ENCODE measurements at places on chromosomes 5 and 9.
A peak's percentile ranks its signal among the peaks of the same experiment; 100 is the strongest.

DNA sequence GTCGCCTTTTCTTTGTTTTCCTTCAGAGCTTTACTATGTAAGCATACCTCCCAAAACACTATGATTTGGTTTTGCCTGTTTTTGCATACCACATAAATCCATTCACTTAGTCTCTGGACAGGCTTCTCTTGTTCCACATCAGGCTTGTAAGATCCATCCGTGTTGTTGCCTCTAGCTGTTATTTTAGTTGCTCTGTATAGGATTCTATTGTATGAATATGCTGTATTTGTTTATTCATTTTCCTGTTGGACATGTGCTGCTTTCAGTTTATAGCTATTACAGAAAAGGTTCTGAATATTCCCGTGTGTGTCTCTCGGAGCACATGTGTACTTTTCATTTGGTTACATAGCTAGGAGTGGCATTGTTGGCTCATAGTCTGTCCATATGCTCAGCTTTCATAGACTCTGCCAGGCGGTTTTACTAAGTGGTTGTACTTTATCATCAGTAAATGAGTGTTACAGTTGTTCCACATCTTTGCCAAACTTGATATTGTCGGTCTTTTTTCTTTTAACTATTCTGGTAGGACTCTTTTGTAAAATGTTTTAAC is 41.8 kb downstream of the NUP214 start:
- peak; percentile 44 for DNase-seq

DNA sequence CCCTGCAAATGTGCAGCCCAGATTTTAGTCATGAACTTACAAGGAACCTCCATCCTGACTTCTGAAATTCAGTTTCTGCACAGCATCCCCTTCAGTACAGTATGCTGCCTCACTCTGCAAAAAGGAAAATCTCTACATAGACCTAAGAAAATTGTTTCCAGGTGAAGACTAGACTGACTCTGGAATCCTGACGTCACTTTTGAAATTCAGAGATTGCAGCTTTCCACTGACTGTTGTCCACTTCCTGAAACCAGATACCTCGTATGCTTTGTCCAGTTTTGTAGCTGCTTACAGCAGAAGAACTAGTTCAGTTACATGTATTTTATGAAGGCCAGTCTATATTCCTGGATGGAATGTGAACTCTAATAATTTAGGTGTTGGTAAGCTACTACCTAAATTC is 629.3 kb upstream of the ST8SIA4 start:
- no peak for DNase-seq

- no peak for DNase-seq
Observed at GRCh38 chr5:10406651-10407050, 35.0 kb upstream of the ROPN1L start.

DNA sequence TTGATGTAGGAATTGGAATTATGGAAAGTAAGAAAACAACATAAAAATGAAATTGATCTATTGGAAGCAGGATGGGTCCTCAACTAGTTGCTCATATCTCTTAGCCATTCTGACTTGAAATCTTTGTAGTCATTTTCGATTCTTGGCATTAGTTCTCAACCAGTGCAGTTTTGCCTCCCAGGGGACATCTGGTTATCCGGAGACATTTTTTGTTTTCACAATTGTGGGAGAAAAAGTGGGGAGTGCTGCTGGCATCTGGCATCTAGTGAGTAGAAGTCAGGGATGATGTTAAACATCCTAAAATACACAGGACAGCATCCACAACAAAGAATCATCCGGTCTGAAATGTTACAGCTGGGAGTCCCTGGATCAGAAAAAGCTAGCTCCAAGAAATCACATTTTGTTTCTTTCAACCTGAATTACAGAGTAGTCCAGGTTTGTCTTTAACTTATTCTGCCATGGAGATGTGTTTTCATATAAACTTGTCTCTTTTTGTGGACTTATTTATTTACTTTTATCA is 74.9 kb downstream of the FBXL7 start:
- DNase-seq: no peak

DNA sequence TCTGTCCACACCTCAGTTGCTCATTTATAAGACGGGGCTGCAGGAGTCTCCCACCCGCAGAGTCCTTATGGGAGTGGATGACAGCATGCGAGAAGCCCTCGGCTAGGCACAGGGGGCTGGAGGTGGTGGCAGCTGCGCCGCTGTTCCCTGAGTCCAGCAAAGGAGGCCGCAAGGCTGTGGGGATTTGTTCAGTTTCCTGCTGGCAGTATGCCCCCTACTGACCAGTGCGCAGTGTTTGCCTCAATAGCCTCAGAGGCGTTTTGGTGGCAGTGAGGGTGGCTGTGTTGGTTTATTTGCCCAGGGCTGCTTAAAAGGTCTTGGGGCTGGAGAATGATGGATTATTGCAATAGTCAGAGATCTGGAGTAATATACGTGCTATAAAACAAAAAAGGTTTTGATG is 176.3 kb upstream of the OTULINL start:
- no peak for DNase-seq

DNA sequence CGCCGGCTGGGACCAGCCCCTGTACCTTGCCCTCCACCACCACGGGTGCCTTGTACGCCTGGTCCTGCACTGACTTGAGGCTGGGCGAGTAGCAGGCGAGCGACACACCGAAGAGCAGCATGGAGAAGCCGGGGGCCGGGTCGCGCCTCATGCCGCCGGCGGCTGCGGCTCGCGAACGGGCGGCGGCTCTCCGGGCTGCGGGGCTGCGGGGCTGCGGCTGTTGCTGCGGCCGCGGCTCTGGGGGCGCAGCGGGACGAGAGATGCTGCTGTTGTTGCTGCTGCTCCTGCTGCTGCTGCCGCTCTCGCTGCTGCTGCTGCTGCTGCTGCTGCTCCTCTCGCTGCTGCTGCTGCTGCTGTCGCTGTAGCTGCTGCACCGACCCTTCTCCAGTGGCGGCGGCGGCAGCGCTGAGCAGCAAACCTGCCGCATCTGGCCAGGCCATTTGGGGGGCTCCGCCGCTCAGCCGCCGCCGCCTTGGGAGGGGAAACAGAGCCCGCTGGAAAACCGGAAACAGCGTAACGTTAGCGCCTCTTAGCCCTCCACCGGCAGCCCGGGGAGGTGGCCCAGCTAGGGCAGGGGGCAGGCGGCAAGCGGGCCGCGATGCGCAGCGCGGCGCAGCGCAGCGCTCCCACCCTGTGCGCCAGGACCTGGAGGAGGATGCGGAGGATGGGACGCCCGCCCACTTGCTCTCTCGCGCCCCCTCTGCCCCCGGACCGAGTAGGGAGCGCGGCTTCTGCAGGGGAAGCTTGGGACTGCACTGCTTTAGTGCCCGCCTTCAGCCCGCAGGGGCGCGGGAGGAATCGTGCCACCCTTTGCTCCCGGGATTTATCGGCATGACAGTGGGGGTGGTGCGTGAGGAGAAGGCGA is at the start of gene NRG2:
Gene NRG2, minus strand, starts transcription at position 657 of the 865 bp plus-strand sequence.
- peak; percentile 64 for DNase-seq

DNA sequence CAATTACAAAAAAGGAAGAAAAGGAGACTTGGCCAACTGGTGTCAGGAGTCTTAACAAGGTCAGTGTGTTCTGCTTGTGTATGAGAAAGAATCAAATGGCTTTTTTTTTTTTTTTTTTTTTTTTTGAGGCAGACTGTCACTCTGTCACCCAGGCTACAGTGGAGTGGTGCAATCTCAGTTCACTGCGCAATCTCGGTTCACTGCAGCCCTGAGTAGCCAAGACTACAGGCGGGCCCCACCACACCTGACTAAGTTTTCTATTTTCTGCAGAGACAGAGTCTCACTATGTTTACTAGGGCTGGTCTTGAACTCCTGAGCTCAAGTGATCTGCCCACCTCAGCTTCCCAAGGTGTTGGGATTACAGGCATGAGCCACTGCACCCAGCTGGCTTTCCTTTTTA is 3.1 kb upstream of the IL7R start:
- DNase-seq: peak; percentile 15

GRCh38 chr5:122458278-122458872 is 146.3 kb downstream of the SNCAIP start:
- DNase-seq: no peak

- DNase-seq: no peak
Observed at GRCh38 chr5:137891849-137892248, 2.6 kb downstream of the PKD2L2 start.

- no peak for DNase-seq
Observed at GRCh38 chr5:17020678-17021601, 84.9 kb upstream of the MYO10 start.

DNA sequence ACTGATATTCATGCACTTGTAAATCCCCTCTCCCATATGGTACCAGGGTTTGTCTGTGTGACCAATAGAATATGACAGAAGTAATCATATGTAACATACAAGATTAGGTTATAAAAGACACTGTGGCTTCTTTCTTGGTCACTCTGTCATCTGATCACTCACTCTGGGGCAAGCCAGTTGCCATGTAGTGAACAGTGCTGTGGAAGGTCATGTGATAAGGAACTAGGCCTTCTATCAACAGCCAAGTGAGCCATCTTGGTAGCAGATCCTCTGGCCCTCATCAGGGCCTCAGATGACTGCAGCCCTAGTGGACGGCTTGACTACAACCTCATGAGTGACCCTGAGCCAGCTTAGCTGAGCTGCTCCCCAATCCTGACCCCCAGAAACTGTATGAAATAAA is 30.0 kb upstream of the MATR3 start:
- no peak for DNase-seq

DNA sequence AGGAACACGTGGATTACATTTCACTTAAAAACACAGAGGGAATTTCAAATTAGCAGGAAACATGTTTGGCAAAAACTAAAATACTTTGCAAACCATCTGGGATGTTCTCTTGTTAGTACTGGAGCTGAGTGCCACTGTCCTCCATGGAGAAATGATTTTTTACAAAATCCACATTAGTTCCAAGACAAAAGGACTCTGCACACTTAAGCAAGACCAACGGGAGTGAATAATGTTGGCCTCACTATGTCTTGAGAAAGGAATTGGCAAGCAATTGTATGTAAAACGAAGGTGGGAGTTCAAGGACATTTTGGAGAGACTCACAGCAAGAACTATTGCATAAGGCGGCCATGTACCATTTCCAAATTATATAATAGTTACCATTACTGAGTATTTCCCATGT is 547.5 kb downstream of the EBF1 start:
- DNase-seq: no peak

DNA sequence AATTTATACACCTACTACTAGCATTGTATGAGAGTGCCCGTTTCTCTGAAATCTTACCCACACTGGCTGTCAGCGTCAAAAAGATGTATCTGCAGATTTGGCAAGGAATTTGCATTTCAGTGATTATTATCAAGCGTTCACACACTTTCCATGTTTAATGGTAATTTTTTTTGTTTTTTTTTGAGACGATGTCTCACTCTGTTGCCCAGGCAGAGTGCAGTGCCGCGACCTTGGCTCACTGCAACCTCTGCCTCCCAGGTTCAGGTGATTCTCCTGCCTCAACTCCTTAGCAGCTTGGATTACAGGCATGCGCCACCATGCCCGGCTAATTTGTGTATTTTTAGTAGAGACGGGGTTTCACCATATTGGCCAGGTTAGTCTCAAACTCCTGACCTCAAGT is 14.3 kb downstream of the ABL1 start:
- DNase-seq: no peak

DNA sequence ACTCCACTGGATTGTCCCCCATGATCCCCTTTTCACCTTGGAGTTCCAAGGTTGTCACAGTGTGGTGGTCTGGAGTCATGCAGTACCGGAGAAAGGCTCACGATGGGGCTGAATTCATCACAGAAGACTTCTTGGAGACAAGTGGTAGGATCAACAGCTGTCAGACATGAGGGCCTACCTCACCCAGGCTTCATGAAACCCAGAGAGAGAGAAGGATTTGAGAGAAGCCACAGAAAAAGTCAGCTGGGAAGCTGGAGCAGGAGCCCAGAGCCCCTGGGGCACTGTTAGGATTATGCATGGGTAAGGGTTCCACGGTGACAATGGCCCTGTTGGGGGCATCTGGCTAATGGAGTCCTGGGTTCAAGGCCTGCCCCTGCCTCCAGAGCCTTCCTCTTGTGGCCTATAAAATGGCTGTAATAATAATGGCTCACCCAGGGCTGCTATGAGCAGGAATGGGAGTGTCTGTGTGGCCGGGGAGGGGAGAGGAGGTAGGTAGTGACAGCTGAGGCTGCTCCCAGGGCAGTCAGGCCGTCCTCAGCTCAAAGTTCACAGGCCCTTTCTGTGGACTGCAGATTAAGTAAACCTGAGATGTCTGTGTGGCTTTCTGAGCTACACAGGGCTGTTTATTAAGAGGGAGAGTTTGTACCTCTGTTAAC is 910 bp downstream of the TRIM14 start:
- no peak for DNase-seq

DNA sequence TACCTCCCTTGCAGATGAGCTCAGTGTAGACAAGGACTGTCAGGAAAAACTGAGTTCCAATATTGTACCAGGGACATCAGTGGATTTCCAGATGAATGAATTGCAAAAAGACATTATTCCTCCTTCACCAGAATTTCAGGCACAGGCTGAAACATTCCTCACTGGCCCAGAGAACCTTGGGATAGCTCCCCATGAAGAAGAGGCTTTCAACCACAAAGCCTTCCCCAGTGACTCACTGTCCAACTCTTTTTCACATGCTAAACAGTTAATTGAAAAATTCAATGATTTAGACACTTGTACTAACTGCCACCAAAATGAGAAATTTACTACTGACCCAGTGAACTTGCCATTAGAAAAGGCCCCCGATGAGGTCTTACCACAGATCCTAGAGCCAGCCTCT is 144.5 kb downstream of the UNC13B start:
- DNase-seq: no peak

GRCh38 chr9:16884373-16884772 is 13.9 kb upstream of the BNC2 start:
- no peak for DNase-seq

GRCh38 chr5:136901-137300 is 44.9 kb downstream of the PLEKHG4B start:
- DNase-seq: no peak

- DNase-seq: no peak
Observed at GRCh38 chr5:72499730-72500129, 7.5 kb downstream of the ZNF366 start.

GRCh38 chr5:148697180-148697808 is 43.0 kb upstream of the HTR4 start:
- DNase-seq: no peak

DNA sequence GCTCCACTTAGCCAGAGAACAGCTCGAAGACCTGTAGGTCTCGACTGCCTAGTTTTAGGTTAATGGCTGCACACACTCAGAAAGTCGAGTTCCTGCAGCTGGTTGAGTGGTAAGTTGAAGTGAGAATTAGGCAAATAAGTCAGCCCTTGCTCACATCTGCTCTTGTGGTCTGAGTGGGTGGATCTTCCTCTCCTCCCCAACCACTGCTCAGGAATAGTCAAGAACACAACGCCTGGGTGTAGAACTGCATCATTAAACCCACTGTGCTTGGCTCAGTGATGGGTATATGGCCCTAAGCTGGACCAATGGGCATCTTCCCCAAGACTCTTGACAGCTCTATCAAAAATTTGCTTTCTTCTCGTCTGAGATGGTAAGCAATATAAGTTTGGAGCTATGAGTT is 20.9 kb upstream of the ADAM19 start:
- DNase-seq: no peak

DNA sequence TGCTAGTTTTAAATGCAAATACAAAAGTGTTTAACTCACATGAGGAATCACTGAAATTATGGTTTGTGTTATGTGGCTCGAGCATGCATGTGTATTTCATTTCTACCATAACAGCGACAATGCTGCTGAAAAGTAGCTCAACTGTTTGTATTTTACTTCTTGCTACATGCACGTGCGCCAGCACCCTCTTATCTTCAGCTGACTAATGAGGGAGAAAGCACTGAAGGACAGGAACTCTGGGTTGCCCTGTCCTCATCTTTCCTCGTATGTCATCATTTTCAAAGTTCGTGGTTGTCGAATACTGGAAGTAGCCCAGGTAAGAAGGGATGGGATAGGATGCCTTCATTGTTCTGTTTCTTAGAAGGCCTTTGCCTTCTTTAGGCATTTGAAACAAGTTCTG is 120.3 kb downstream of the SYK start:
- DNase-seq: no peak

GRCh38 chr9:136784997-136785361 is 6.2 kb upstream of the TMEM141 start:
- no peak for DNase-seq
